ENCODE measurements at places on chromosomes 13 and 19. TPM values are rescaled to one million over a fixed set of nuclear protein-coding genes. Genes with fewer than 3 reads are reported as not detected.

The KRTDAP gene
- not detected for total RNA-seq

The ARHGAP33 gene
- total RNA-seq: 15.8 TPM

The KASH5 gene
- total RNA-seq: 0.69 TPM

DNA sequence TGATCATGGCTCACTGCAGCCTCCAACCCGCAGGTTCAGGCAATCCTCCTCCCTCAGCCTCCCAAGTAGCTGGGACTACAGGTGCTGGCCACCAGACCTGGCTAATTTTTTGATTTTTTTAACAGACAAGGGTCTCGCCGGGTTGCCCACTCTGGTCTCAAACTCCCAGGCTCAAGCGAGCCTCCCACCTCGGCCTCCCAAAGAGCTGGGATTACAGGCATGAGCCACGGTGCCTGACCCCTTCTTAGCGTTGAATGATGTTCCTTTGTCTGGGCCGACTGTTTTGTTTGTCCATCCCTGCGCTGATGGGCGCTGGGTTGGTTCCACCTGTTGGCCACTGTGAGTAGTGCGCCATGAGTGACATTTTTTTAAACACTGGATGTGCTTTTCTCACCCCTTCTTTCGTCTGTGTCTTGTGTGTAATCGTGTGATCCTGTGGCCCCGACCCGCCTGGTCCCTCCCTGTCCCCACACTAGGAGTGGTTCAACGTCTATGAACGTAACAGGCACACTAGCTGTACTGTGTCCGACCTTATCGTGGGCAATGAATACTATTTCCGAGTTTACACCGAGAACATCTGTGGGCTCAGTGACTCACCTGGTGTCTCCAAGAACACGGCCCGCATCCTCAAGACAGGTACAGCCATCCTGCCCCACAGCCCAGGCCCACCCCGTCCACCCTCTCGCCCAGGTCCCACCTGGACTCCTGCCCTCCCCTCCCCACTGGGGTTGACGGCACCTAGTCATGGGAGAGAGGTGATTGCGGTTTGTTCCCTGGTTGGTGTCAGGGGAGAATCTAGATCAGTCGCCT, 15.0 kb upstream of the EMC10 start:
- H3K4me1 ChIP-seq: no peaks in the 10 kb centered on the region
- no peak overlapping the region for H3K4me3 ChIP-seq
- DNase-seq: peak; percentile 51

The IL17D gene
- total RNA-seq: not detected

DNA sequence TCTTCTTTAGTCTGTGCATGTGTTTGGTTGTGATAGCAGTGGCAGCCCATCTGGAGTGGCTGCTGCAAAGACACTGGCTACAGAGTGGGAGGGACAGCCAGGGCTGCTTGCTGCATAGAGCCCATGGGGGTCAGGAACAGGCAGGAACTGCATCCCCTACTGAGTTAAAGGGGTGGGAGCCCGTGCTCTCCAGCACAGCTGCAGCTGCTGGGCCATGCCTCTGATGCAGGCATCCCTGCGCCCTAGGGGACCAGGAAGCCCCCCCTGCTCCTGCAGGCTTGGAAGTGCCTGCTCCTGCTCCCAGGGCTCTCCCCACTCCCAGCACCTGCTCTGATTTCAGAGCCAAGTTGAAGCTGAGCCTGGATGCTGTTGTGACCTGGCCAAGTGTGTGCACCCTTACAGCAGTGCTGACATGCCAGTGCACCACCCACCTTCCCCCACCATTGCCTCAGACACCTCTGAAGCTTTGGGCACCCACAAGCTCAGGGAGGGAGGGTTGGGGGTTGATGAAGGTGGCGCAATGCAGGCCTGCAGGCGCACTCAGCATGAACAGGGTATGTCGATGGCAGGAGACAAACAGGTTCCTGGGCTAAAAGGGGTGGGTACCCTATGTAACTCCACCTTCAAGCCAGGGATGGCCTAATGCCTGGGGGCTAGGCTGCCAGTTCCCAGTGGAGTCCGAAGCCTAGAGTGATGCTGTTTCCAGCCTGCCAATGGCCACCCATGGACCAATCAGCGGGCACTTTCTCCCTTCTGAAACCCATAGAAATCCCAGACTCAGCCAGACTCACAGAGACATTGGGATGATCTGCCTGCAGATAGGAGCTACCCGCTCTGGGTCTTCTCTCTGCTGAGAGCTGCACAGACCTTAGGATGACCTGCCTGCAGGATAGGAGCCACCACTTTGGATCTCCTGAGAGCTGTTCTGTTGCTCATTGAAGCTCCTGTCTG, 919.9 kb upstream of the MIR17HG start:
- H3K36me3 ChIP-seq: no peaks in the 10 kb centered on the region
- no peaks in the 10 kb centered on the region for H3K4me1 ChIP-seq
- no peak overlapping the region for H3K27ac ChIP-seq

The LYPD3 gene
- 3.7 TPM for total RNA-seq

GRCh38 chr13:33119022-33119781, 103.0 kb downstream of the KL start:
- DNase-seq: no peak
- no peak overlapping the region for H3K27ac ChIP-seq
- no peak overlapping the region for H3K4me3 ChIP-seq
- no peaks in the 10 kb centered on the region for H3K36me3 ChIP-seq
- no peaks in the 10 kb centered on the region for H3K4me1 ChIP-seq

GRCh38 chr19:1400281-1401137, 833 bp downstream of the GAMT start:
- H3K27me3 ChIP-seq: no peaks in the 10 kb centered on the region
- no peak overlapping the region for H3K27ac ChIP-seq
- H3K36me3 ChIP-seq: no peaks in the 10 kb centered on the region
- peaks cover 24% of the 10 kb centered on the region for H3K4me1 ChIP-seq

The FFAR1 gene
- not detected for total RNA-seq

DNA sequence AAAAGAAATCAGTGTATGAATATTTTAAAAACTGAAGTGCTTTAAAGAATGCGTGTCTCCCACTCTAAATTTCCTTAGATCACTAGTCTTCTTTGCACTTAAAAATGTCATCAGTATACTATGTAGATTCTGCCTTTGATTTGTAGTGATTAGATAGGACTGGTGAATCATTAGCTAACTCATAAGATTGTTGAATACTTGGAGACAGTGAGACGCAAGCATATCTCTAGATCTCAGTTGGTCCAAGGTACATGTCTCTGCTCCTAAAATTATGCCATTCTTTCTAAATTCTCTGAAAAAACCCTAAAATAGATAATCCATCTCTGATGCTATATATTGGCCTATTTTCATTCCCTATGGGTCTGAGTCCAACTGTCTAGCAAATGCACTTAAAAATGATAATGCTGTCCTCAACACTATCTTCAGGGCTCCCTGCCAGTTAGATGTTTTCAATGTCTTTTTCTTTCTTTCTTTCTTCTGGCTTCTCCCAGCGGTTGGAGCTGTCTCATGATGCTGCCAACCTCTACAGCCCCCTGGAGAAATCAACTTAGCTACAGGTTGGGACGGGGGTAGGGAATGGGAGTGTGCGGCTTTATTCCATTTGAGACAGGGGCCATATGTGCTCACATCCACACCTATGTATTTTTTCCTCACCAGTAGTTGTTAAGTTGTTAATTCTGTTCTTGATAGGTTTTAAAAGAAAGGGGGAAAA, 301.0 kb downstream of the NDFIP2 start:
- DNase-seq: no peak
- H3K36me3 ChIP-seq: no peaks in the 10 kb centered on the region
- no peaks in the 10 kb centered on the region for H3K4me1 ChIP-seq
- no peak overlapping the region for H3K4me3 ChIP-seq

DNA sequence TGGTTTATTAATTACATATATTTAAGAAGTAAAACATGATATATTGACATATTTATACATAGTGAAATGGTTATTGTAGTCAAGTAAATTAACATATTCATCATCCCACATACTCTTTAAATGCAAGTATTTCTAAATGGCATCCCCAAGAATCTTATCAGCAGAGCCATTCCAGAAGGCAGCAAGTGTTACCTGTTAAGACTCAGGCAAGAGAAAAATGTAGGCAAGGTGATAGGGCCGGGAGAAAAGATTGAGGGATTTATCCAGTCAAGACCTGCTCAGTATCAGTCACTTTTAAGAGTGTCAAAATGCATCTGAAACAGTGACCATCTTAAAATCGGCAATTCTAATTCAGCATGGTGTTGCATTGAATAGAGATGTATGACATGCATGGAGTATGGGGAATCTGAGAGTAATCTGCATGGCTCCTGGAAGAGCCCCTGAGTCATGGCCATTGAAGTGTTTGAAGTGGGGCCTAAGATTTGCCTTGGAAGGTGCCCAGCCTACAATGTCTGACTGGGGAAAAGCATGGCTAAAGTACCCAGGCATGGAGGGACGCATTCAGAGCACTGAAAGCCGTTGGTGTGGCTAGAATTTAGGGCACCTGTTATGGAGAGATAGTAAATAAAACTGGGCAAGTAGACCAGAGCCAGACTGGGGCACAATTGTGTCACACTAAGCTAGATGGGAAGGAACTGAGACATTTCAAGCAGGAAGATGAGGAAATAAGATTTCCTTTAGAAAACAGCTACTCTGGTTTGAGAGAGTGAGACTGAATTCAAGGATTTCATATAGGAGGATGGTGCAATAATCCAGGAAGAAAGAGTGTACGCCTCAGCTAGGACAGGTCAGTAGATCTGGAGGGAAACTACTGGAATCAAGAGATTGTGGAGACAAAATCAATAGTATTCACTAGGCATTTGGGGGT, 25.0 kb upstream of the C1QTNF9B start:
- no peak for DNase-seq
- H3K4me1 ChIP-seq: no peaks in the 10 kb centered on the region
- no peak overlapping the region for H3K4me3 ChIP-seq
- H3K27me3 ChIP-seq: no peaks in the 10 kb centered on the region
- no peak overlapping the region for H3K27ac ChIP-seq

DNA sequence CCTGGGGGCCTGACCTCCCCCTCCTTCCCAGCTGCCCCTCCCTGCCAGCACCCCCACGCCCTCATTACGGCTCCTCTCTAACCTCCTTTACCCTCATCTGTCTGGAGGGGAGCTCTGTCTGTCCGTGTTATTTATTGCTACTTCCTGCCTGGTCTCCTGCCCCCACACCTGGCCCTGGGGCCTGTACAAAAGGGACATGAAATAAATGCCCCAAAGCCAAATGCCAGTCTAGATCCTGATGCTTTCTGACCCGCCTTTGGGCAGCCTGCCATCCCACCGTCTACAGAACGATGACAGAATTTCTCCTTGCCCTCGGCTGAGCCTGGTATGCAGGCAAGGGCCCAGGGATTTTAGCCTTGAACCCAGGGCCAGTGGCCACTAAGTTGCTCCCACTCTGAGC, 15.4 kb upstream of the CD22 start:
- no peak for DNase-seq
- no peak overlapping the region for H3K4me3 ChIP-seq
- no peak overlapping the region for H3K27ac ChIP-seq
- H3K27me3 ChIP-seq: no peaks in the 10 kb centered on the region
- no peaks in the 10 kb centered on the region for H3K36me3 ChIP-seq

The ZNF30 gene
- total RNA-seq: 9.7 TPM

DNA sequence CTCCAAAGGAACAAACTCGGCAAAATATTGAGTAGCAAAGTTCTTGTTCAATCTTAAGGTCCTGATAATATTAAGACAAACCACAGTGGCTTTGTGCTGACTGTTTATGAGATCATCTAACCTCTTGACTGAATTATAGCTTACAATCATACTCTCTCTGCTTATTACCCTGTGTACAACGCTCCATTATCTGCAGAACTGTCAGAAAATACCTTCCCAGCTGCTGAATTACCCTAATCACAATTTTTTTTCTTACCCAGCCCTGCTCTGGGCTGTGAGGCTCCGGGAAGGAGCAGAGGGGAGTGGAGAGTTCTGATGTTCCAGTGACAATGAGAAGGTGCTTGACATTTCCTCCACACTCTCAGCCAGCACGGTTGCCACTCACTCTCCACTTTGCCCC, 64.8 kb downstream of the DCT start:
- no peak overlapping the region for H3K4me3 ChIP-seq
- no peak for DNase-seq
- no peaks in the 10 kb centered on the region for H3K4me1 ChIP-seq
- no peaks in the 10 kb centered on the region for H3K27me3 ChIP-seq
- H3K36me3 ChIP-seq: no peaks in the 10 kb centered on the region

The IFNL1 gene
- not detected for total RNA-seq

The NCAN gene
- not detected for total RNA-seq

DNA sequence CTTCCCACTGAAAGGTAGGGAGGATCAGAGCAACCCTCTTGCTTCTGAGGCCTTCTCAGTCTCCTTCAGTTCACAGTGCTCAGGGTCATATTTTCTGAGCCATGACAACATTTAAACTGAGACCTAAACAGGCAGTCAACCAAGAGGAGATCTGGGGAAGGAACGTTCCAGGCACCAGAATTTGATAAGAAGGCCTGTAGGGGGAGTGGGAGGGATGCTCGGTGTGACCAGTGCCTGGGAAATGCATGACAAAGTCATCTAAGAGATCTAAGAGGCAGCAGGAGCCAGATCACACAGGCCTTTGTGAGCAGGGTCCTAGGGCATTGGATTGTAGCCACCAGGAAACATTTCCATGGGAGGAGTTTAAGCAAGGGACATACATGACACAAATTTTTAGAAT, 71.6 kb downstream of the SHISA2 start:
- H3K27me3 ChIP-seq: no peaks in the 10 kb centered on the region
- H3K36me3 ChIP-seq: no peaks in the 10 kb centered on the region
- H3K27ac ChIP-seq: no peak overlapping the region
- H3K4me3 ChIP-seq: no peak overlapping the region
- DNase-seq: no peak

- no peak overlapping the region for H3K27ac ChIP-seq
- H3K36me3 ChIP-seq: no peaks in the 10 kb centered on the region
- no peaks in the 10 kb centered on the region for H3K27me3 ChIP-seq
- no peak for DNase-seq
These were observed 11.6 kb downstream of the CNFN start for GRCh38 chr19:42378225-42379215.

The KLK1 gene
- total RNA-seq: not detected

GRCh38 chr19:18785179-18786124, 5.7 kb downstream of the COMP start:
- no peak for DNase-seq
- peaks cover 27% of the 10 kb centered on the region for H3K4me1 ChIP-seq
- peaks cover 17% of the 10 kb centered on the region for H3K27me3 ChIP-seq
- no peak overlapping the region for H3K27ac ChIP-seq

DNA sequence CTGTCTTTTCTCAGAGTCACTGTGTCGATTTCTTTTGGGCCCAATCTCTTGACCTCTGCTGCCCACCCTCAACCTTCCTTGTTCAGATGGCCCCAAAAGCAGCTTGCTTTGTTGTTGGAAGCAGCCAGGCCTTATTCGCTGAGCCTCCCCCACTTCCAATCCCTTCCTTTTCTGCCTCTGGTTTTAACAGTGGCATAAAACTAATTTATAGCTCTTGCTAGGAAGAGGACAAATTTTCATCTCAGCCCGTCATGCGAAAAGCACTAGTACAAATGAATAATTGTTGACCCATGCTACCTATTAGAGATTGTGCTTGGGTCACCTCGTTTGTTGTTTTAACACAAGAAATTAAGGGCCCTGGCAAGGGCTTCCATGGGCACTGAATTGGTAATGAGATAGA, 51.1 kb downstream of the SIAH3 start:
- no peak overlapping the region for H3K4me3 ChIP-seq
- H3K4me1 ChIP-seq: no peaks in the 10 kb centered on the region
- no peaks in the 10 kb centered on the region for H3K27me3 ChIP-seq
- H3K27ac ChIP-seq: no peak overlapping the region

The LYL1 gene
- 16.9 TPM for total RNA-seq

The ERICH6B gene
- total RNA-seq: not detected

The JAK3 gene
- total RNA-seq: 135 TPM
